ENCODE measurements at places on chromosomes 2 and 18.

DNA sequence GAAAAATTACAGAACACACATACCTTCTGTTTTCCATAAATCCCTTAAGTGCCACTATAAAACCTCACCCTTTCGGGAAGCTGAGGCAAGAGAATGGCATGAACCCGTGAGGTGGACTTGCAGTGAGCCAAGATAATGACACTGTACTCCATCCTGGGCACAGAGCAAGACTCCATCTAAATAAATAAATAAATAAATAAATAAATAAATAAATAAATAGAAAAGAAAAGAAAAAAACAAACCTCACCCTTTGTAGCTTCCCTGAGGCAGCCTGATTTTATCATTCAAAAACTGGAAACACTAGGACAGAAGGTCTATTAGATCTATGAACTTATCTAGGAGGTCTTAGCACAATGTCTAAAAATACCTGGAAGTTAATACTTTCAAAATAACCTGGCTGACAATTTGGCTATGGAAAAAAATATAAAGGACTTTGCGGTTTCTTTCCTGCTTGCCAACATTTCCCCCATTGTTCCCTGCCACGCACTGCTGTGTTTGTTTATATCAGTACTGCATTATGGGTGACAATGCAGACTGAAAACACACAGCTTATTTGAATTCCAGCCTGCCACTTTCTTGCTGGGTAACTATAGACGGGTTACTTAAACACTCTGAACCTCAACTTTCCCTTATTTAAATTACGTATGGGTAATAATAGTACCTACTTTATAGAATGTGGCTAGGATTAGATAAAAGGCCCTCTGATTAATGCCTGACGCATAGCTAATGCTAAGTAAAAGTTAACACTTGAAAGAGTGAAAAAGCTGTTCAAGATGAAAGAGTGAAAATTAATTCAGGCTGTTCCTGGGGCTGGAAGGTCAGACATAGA is 313.0 kb downstream of the RDH14 start:
- no peak for DNase-seq

DNA sequence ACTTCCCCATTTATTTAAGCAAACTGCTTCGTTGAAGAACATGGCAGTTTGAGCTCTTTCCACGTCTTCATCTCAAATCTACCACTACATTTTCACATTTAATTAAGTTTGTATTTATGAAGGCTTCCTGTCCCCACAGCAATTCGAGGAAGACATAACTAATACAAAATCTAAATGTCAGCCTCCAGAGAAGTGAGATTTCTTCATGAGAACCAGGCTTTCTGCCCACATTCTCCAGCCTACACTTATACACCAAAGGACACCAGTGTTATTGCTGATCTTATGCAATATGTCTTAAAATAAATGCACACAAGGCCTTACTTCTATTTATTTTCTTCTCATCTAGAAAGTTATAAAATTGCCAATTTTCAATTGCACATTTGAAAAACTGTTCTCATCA is 1209.3 kb upstream of the FAM98A start:
- DNase-seq: no peak

DNA sequence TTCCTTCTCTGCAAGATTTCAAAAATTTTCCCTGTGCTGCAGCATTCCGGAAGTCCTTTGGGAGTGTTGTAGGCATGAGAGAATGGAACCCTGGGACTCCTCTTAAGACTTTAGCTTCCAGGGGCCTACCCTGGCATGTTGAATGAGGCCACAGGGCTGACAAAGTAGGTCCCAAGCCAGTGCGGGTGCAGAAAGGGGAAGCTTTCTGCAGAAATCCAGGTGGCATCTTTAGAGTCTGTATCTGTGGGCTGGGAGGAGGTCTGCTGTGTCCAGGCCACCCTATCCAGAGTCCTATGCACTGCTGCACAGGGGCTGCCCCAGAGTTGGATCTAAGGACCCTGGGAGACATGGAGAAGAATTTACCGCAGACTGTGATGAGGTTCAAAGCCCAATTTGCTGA is 1.9 kb upstream of the SIX2 start:
- no peak for DNase-seq

GRCh38 chr2:152548111-152548875 is 169.0 kb downstream of the PRPF40A start:
- DNase-seq: no peak

- no peak for DNase-seq
Observed at GRCh38 chr18:13145636-13146190, 72.8 kb upstream of the LDLRAD4 start.

GRCh38 chr2:160429248-160430000 is 64.2 kb downstream of the RBMS1 start:
- peak; percentile 91 for DNase-seq

- no peak for DNase-seq
Observed at GRCh38 chr18:60099709-60100108, 199.9 kb downstream of the PMAIP1 start.

GRCh38 chr2:134943540-134943939 is 24.9 kb downstream of the CCNT2 start:
- DNase-seq: peak; percentile 45

GRCh38 chr2:240604939-240605716 is 18.6 kb downstream of the CAPN10 start:
- DNase-seq: no peak

DNA sequence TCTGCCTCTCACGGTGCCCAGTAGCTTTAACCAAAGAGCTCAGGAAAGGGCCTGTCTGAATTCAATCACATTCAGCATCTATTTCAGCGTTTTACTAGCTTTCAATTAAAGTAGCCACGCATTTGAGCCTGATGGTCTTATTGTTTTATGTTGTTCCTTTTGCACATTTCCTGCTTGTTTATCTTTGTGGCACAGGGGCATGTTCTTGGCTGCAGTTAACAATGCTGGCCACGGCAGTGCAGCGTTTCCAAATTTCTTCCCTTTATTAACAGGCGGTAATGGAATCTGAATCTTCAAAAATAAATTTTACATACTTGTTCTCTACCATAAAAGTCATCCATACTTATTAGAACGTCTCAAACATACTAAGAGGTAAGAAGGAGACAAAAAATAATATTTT is 46.2 kb downstream of the HPCAL1 start:
- DNase-seq: peak; percentile 70

DNA sequence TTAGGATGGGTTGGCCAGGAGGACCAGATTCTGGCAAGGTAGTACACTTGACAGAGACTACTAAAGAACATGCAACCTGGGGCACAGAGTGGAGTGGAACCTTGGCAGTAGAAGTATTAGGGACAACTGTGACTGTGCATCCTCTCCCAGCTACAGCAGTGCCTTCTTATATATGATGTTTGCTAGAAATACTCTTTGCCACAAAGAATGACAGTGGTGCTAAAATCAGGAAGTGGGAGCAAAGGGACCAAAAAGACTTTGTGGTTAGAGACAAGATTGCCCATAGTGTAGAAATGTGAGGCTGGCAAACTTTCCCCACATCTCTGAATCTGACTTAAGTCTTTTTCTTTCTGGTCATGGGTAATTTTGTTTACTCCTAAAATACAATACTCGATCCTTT is 9.4 kb upstream of the SLC38A11 start:
- peak; percentile 77 for DNase-seq

DNA sequence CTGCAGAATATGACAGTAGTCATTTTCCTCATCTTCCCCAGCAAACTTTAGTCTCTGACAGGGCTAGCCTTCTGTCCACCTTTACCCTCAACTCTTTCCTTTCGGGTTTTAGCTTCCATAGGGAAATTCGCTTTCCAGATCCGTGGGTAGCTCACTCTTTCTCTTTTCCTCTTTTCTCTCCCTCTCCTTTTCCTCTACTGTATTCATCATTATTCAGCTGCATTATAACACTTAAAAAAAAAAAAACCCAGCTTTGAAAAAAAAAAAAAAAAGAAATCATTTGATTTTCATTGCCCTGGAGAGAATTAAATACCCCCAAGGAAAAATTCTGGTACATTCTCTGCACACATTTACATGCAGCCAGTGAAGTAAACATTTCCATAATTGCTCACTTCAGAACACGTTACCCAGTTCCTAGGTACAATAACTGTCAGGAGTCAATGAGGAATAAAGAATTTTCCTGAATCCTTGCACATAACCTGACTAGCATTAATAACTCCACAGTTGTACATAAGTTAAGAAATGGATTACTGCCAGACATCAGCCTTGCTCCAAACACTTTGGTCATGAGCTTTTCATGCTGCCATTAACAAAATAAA is 63.5 kb downstream of the ZNF521 start:
- DNase-seq: no peak

DNA sequence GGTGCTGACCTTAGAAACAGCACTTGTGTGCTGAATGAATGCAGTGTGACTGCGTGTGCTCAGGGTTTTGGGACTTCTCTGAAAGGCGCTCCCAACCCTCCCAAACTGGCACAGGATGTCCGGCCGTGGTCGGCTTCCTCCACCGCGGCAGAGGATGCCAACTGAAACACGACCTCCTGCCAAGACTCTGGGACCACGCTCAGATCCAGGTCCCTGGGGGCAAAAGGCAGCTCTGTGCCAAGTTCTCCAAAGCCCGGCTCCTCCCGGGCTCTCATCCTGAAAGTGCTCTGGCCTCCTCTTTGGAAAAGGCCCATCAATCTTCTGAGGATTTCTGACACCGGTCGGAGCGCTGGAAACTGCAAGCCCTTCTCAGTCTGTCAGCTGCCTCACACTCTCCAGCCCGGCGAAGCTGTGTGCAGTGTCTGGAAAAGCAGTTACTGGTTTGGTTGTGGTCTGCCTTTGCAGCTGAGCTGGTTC is 32.3 kb upstream of the ZBTB7C start:
- DNase-seq: no peak

DNA sequence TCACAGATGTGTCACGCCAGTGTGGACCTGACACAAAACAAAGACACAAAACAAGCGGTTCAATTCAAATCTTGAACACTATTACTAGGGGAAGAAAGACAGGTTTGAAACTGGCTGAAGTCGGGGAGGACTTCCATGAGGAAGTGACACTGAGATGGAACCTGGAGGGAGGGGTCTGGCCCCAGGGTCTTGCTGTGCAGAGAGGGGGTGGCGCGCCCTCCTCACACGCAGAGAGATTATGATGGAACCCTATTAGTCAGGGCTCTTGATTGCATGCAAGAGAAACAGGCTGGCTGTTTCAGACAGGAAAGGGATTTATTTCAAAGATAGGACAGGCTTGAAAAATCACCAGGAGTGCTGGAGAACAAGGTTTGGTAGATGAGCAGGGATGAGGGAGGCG is 363.6 kb upstream of the HS6ST1 start:
- DNase-seq: no peak

GRCh38 chr2:16568998-16569784 is 96.4 kb downstream of the CYRIA start:
- DNase-seq: no peak

DNA sequence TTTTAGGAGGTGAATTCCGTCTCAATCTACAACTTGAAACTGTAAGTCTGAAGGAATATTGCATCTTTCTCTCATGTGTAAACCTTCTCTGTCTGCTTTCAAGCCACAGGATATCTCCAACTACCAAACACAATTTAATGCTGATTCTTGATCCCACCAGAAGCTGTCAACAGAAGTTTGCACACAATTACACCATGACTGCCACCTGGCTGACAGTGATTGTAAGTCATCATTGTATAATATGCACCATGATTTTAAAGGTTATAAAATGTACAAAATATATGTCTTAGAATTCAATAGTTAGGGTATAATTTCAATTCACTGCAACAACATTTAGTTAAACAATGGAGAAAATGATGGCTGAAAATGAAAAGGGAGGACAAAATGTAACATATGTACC is 18.4 kb downstream of the PREPL start:
- DNase-seq: peak; percentile 65

- no peak for DNase-seq
Observed at GRCh38 chr2:95031726-95032116, 6.2 kb downstream of the MAL start.

GRCh38 chr2:143070704-143071103 is 58.5 kb upstream of the ARHGAP15 start:
- DNase-seq: no peak

DNA sequence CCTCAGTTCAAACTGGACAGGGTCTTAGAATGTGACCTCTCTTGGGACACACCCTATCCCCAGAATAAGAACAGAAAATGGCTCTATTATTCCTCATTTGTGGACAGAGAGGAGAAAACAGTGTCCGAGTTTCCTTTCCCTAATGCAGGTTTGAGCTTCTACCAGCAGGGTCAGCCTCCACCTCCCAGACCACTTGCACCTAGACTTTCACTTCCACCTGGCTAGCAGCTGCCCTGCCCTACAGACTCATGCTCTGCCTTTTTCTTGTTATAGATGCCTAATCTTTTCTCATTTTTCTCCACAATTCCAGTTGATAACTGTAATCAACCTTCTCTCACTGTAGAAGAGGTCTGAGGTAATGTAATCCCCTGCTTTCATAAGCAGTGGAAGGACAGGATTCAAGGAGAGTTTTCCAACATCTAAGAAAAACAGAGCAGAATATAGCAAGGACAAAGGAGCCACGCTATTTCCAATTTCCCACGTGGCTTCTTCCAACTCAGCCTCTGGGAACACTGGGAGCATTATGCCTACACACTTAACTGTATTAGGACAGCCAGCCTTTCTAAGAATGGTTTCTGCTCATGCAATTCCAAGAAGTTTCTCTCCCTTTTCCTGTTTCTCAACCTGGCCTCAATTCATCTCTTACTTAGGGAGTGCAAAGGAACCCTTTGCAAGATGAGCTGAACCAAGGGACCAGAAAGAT is 239.8 kb downstream of the BCL11A start:
- DNase-seq: no peak

- DNase-seq: no peak
Observed at GRCh38 chr2:176115883-176116813, at the start of gene HOXD10. Gene HOXD10, plus strand, starts transcription at chr2:176116778. Its CDS starts 56 bp downstream, at chr2:176116834.

DNA sequence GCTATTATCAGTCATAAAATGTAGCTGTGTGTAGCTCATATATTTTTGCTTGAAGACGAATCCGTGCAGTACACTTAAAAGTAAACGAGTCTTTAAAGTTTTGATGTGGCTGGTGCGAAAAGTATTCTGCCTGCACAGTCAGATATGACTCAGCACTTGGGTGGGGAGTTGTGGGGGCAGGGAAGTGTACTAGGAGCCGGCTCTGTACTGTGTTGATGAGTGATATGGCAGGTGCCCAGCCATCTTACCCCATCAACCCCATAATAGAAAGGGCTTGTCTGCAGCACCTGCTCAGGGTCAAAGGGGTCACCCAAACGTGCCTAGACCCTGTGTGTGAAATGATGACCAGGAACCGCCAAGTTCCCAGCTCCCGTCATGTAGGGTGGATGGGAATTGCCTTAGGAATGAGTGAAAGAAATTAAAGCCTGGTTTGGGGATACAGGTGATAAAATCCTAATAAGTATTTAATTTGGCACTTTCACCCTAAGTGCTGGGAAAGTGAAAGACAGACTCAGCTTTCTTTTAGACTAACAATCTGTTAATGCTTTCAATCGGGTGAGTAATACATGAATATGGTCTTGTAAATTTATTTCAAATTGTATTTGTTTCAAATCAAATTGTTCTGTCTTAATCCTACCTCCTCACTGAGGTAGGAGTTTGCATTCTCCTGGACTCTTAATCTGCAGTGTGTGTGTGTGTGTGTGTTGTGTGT is 48.0 kb downstream of the BCL2L11 start:
- DNase-seq: peak; percentile 88

DNA sequence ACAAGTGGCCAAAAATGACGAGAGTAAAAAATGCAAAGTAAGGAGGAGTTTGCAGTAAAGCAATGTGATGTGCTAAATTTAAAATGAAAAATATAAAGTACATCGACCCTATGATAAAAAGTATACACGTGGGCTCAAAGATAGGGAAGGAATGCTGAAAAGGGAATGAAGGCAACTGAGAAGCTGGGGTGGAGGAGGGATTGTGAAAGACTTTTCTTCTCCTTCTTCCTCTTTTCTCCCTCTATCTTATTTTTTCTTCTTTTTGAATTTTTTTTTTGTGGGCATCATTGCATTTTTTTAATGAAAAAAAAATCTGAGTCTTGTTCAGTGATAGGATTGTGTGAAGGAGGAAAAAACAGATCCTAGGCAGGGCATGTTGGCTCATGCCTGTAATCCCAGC is 57.6 kb upstream of the STK17B start:
- DNase-seq: peak; percentile 37

Measured in hematopoietic multipotent progenitor cell treated with erythropoietin and hydrocortisone succinate and interleukin-3 and kit ligand, for 4 days (in vitro differentiated cells).